PC-3 (cell line): ENCODE measurements at places on chromosomes 6 and 20. TPM values are rescaled to one million over a fixed set of nuclear protein-coding genes. Genes with fewer than 3 reads are reported as not detected.

Gene CDKAL1
- total RNA-seq: 13.8 and 14.9 TPM in 2 replicates

DNA sequence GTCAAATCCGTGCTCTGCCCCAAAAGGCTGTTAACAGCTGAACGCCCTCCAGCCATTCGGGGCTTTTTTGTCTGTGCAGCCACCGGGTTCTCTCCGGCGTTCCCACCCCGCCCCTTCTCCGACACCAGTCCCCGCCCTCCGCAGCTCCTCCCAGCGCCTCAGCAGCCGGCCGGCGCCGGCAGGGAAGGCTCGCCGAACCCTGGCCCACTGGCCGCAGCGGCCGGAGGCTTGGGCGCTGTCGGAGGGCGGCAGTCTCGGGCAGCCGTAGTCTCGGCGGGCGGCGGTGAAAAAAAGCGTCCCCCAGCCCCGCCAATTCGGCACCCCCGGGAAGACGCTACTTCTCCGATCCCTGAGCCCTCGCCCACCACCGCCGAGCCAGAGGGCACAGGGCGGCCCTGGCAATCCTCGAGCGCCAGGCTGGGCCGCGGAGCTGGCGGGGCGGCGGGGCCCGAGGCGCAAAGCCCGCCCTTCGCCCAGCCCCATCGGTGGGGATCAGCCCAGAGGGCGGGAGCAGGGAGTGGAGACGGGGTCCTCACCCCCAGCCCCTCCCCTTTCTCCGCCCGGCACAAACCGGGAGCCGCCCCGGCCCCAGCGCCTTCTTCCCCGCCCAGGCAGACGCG is at the start of gene SESN1:
Gene SESN1 (minus strand): TSS at position 431 of the 620 bp plus-strand sequence. CDS start 773 bp downstream, outside the sequence.
- DNase-seq: peak; percentile 82

Gene TFAP2C
- 36.3 and 37.6 TPM in 2 replicates for total RNA-seq

DNA sequence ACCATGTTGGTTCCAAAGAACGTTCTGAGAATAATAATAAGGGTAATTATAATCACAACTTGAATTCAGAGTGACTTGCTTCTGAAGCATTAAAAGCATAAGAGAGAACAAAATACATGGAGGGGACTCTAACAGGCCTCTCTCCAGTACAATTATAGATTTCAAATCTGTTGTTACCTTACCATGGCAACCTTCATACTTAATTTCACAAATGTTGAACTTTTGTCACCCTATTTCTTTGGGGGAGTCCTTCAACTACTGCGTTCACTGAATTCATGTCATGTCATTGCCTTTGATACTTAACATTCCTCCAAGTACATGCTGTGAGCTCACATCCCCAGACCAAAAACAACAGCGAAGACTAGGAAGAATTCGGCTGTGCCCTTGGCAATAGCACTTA is 104.0 kb downstream of the MKKS start:
- no peak for DNase-seq

Gene ADAM33
- total RNA-seq: 0.11 TPM in 1 of 2 replicates, not detected in the other

- DNase-seq: no peak
These were observed 18.7 kb upstream of the LY86 start for GRCh38 chr6:6569811-6570164.

Gene NUS1
- 12.7 and 18.0 TPM in 2 replicates for total RNA-seq

- DNase-seq: no peak
These were observed 45.9 kb upstream of the SPTLC3 start for GRCh38 chr20:12962895-12963294.

DNA sequence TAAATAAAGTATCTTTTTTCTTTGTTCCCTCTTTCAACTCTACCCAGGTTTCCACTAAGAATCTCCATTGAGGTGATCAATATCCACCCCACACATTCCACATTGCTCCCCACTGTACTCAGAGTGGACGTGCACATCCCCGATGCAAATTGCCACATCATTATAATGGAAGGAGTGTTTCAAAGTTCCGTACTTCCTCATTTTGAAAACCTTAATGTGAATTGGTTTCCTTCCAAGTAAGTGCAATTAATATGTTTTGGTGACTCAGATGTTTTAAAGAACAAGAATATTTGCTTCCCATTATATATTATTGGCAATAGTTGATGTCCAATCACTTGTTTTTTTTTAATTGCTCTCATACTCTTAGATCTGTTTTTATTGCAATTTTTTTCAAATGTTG is 463.6 kb downstream of the HACE1 start:
- DNase-seq: peak; percentile 62

DNA sequence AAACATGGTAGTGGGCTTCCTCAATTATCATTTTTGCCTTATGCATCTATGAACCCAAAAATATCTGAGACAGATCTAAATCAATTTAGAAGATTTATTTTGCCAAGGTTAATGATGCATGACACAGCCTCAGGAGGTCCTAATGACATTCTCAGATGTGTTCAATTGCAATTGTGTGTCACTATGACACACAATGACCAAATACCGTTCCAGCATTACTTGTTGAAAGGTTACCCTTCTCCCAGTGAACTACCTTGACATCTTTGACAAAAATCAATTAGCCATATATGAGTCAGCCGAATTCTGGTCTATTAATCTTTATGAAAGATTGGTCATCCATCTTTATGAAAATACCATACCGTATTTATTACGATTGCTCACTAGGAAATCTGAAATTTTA is 592.5 kb upstream of the GJE1 start:
- DNase-seq: peak; percentile 91

DNA sequence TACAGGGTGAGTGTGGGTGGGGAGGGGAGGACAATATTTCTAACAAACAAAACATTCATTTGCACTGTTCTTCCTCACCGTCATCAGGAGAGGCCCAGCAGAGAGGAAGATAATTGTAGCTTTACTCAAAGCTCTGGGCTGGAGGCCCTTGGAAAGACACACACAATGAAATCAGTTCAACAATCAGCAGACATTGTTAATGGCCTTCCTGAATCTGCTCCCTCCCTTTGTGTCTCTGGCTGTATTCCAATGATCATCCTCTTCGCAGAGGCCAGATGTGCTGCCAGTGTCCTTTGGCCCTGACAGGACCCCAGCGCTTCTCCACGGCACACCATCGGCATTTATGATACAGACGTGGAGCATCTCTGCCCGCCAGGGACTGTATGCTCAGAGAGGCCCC is 44.6 kb upstream of the LRFN2 start:
- DNase-seq: no peak

Gene TRIM15
- total RNA-seq: not detected in 2 replicates

GRCh38 chr6:138518054-138518453 is 18.8 kb upstream of the NHSL1 start:
- no peak for DNase-seq

DNA sequence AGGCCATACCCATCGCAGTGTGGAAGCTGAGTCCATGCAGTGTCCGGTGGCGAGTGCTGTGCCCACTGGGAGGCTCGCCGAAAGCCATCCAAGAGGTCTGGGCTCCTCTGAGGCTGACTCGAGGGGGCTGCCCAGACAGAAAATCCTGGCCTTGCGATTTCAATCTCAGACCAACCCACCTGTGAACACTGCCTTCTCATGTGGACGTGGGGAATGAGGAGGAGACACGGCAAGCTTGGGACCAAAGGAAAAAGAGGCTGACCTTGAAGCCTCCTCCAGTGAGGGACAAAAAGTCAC is 157.2 kb upstream of the AFDN start:
- DNase-seq: no peak
